Pancreas (tissue), 10 donors: ENCODE measurements at places on chromosomes 12 and 14. TPM values are rescaled to one million over a fixed set of nuclear protein-coding genes. Genes with fewer than 3 reads are reported as not detected.

The TXNDC16 gene
- 1.1 TPM for polyA plus RNA-seq

DNA sequence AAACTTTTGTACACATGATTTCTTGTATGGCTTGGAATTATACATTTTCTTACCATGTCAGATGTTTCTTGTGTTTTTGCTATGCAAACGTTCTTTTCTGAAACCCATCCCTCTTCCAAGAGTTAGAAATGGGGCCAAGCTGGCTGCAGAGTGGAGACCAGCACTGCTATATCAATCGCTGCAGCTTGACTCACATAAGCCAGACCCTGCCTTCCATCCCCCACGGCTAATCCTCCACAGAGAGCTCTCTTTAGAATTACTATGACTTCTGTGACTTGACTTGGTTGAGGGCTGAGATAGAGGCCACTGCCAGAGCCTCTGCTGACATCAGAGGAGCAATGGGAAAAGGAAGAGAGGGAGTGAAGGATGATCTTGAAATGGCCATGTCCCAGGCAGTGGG, 147.9 kb downstream of the DACT1 start:
- no peak for DNase-seq
- H3K27me3 ChIP-seq: no peaks in the 10 kb centered on the region
- H3K36me3 ChIP-seq: no peaks in the 10 kb centered on the region
- H3K27ac ChIP-seq: no peak overlapping the region

- H3K4me1 ChIP-seq: no peaks in the 10 kb centered on the region
- DNase-seq: no peak
- H3K27ac ChIP-seq: no peak overlapping the region
- no peaks in the 10 kb centered on the region for H3K27me3 ChIP-seq
- H3K36me3 ChIP-seq: no peaks in the 10 kb centered on the region
- H3K4me3 ChIP-seq: no peak overlapping the region
Observed at GRCh38 chr12:47886510-47887240, 18.1 kb downstream of the VDR start.

DNA sequence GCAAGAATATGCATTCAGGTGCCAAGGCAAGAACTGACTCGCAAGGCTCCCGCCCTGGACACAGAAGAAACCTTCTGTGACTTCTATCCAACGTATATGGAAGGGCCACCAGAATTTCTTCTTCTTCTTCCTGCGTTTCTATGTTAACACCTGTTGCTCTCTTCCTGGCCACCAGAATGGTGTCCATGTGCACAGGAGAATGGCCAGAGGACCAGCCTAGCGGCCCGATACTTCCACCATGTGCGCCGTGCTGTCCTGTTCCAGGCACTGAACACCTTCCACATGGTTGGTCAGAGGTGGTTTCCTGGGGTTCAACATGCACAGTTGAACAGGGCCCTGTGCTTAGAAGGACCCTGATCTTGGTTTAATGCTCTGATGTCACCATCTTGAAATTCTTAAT, 455.8 kb downstream of the BCL11B start:
- no peaks in the 10 kb centered on the region for H3K27me3 ChIP-seq
- no peak for DNase-seq
- no peaks in the 10 kb centered on the region for H3K4me1 ChIP-seq
- H3K4me3 ChIP-seq: no peak overlapping the region
- H3K36me3 ChIP-seq: no peaks in the 10 kb centered on the region

DNA sequence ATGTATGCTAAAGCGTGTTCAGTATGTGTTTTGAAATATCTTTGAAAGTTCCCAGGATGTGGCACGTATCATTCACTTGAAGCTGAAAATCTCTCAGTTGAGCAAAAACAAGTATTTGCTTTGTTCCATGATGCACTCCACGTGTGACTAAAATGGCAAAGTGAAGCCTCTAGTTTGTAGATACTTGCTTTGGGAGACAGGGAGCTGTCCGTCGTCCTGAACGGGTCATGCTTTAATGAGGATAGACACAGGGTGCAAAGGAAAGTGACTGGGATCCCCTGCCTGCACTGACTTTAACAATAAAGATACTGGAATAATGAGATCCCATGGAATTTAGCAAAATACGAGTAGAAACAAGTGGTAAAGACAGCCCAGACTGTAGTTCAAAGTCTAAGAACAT, 991.4 kb downstream of the NRXN3 start:
- DNase-seq: peak; percentile 14
- no peaks in the 10 kb centered on the region for H3K4me1 ChIP-seq
- H3K36me3 ChIP-seq: no peaks in the 10 kb centered on the region
- H3K27ac ChIP-seq: no peak overlapping the region
- H3K4me3 ChIP-seq: no peak overlapping the region
- no peaks in the 10 kb centered on the region for H3K27me3 ChIP-seq

GRCh38 chr12:107779077-107779831, 4.8 kb downstream of the ASCL4 start:
- H3K4me3 ChIP-seq: no peak overlapping the region
- DNase-seq: no peak
- no peaks in the 10 kb centered on the region for H3K4me1 ChIP-seq
- peaks cover 21% of the 10 kb centered on the region for H3K27me3 ChIP-seq
- H3K27ac ChIP-seq: no peak overlapping the region

DNA sequence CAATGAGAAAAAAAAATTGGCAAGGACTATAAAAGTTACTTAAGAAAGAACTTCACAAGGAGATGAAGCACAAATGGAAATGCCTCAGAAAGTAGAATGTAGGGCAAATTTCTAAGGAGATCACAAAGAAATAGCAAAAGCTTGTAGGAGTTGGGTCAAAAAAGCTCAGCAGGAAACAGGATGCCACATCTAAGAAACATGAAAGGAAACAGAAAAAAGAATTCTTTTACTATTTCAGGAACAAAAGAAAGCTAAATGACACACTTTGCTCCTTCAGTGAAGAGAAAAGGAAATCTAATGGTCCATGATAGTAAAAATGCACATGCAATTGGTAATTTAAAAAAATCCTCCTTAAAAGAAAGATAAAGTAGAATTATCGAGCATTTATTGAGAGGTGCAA, 452.1 kb upstream of the GARIN6 start:
- no peaks in the 10 kb centered on the region for H3K36me3 ChIP-seq
- H3K4me3 ChIP-seq: no peak overlapping the region
- DNase-seq: no peak
- H3K27me3 ChIP-seq: no peaks in the 10 kb centered on the region
- no peaks in the 10 kb centered on the region for H3K4me1 ChIP-seq

The PTGES3 gene
- polyA plus RNA-seq: 86.4 TPM

GRCh38 chr14:104888489-104889374, 23.7 kb downstream of the CEP170B start:
- H3K4me1 ChIP-seq: no peaks in the 10 kb centered on the region
- H3K27me3 ChIP-seq: no peaks in the 10 kb centered on the region
- H3K4me3 ChIP-seq: no peak overlapping the region

- H3K27ac ChIP-seq: no peak overlapping the region
- peaks cover 7% of the 10 kb centered on the region for H3K4me1 ChIP-seq
- H3K36me3 ChIP-seq: no peaks in the 10 kb centered on the region
- no peak for DNase-seq
Observed at GRCh38 chr14:102272392-102272791, 32.6 kb downstream of the MOK start.

The CMA1 gene
- 0.14 TPM for polyA plus RNA-seq

- H3K36me3 ChIP-seq: no peaks in the 10 kb centered on the region
- no peak overlapping the region for H3K4me3 ChIP-seq
- H3K4me1 ChIP-seq: no peaks in the 10 kb centered on the region
- DNase-seq: no peak
Observed at GRCh38 chr12:11664101-11664500, 14.6 kb downstream of the ETV6 start.

- H3K36me3 ChIP-seq: no peaks in the 10 kb centered on the region
- DNase-seq: no peak
- no peaks in the 10 kb centered on the region for H3K4me1 ChIP-seq
- no peak overlapping the region for H3K4me3 ChIP-seq
Observed at GRCh38 chr12:71748081-71748850, 6.4 kb upstream of the RAB21 start.
